ENCODE measurements at places on chromosomes 12 and 14.

DNA sequence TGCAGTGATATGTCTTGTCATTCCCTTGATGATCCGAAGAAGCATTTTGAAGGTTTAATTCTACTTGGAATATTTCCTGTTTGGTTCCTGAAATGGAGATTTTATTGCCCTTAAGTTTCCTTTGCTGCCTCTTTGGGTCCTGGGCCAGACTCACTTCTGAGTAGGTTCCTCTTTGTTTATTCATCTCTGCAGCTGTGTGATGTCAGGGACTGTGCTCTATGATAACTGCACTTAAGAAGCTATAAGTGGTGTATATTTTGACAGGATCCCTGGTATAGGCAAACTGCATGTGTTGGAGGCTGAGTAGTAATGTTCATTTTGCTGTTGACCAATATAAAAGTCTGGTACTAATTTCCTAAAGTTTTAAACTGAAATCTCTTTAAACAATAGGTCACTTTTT is at the start of gene KLRC4:
Gene KLRC4, minus strand, starts transcription at position 366 of the 400 bp plus-strand sequence. Its CDS starts 182 bp downstream, at position 184.
- DNase-seq = no peak

- no peak for DNase-seq
Observed at GRCh38 chr12:110906083-110906482, 14.3 kb downstream of the MYL2 start.

DNA sequence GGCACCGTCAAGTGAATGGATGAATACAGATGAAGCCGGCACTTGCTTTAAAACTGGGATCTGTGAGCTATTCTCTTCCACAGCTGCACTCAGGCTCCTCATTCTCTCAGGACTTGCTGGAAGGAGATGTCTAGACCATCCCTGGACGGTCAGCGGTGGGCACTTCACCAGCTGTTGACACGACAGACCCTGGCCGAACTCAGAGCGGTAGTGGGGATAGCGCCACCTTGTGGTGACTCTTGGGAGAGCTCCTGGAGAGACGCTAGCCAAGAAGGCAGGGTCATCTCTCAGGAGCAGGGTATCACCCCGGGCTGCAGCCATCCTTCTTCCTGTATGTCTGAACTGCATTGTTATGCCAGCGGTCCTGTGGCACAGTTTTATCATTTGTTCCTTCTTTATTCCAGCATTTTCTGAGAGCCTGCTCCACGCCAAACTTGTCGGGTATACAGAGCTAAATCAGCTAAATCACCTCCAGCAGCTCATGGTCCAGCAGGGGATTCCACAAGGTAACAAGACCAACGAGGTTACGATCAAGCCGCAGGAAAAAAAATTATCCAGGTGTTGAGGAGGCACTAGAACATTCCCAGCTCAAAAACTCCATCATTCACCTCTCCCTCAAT is 10.0 kb downstream of the WNT1 start:
- DNase-seq = no peak

GRCh38 chr12:132353811-132354210 is 24.4 kb upstream of the GALNT9 start:
- DNase-seq = no peak

- DNase-seq = no peak
Observed at GRCh38 chr14:68703093-68703492, 89.8 kb downstream of the ZFP36L1 start.

GRCh38 chr12:42590330-42590934 is 886 bp upstream of the PRICKLE1 start:
- no peak for DNase-seq

DNA sequence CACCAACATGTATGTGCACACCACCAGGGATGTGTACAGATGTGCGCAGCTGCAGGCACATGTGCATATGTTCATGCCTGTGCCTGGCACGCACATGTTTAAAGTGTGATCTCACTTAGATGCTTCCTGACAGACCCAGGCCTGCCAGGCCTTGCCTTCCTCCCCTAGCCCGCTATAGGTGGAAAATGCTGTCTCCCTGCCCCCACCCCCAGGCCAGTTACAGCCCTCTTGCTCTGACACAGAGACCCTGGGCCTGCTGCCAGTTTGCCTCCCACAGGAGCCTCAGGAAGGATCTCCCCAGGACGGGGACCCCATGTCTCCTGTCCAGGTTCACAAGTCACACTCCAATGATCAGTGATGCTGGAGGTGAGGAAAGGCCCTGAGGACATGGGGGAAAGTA is 21.6 kb downstream of the FIGNL2 start:
- no peak for DNase-seq

GRCh38 chr14:72925171-72925759 is 999 bp upstream of the DCAF4 start:
- no peak for DNase-seq

- DNase-seq = no peak
Observed at GRCh38 chr12:65327207-65328076, 49.0 kb downstream of the MSRB3 start.

DNA sequence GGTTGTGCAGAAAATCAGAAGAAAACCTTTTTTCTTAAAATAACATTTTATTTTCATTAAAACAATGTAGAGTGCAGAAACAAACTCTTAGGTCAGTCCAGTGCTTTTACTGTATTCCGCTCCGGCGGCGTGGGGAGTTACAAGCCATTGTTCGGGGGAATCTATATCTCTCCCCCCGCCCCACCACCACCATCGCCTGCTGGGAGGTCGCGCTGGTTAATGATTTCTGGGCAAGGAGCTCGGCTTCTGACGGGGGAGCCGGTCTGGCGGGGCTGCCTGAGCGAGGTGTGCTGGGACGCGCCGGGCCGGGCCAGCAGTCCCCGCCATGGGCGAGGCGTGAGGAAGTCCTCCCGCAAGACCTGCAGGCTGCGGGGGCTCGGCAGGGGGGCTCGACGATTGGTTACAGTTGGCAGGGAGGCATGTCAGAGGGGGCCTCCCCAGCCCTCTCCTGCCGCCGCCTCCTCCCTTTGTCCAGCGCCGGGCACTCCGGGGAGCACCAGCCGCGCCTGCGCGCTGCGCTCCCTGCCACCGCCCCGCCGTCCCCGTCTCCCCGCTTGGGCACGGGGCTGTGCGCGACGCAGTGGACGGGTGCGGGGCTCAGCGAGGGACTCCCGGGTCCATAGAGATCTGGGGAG is 1.0 kb upstream of the DUSP6 start:
- peak; percentile 39 for DNase-seq
